ENCODE measurements at places on chromosomes 6 and 20. TPM values are rescaled to one million over a fixed set of nuclear protein-coding genes. Genes with fewer than 3 reads are reported as not detected.

DNA sequence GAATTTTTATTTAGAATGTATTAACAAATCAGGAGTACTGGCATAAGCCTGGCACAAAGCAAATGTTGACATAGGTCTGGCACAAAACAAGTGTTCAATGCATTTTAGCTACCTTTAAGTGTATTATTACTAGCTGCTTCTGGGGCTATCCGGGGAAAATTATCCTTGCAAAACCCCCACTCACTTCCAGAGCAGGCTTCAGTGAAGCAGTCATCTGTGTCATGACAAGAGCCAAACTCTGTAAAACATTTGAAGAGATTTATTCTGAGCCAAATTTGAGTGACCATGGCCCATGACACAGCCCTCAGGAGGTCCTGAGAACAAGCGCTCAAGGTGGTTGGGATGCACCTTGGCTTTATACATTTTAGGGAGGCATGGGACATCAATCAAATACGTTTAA, 6.4 kb upstream of the TRIM38 start:
- no peaks in the 10 kb centered on the region for H3K4me1 ChIP-seq
- no peaks in the 10 kb centered on the region for H3K36me3 ChIP-seq
- H3K4me3 ChIP-seq = no peak overlapping the region
- no peaks in the 10 kb centered on the region for H3K27me3 ChIP-seq
- H3K27ac ChIP-seq = no peak overlapping the region

DNA sequence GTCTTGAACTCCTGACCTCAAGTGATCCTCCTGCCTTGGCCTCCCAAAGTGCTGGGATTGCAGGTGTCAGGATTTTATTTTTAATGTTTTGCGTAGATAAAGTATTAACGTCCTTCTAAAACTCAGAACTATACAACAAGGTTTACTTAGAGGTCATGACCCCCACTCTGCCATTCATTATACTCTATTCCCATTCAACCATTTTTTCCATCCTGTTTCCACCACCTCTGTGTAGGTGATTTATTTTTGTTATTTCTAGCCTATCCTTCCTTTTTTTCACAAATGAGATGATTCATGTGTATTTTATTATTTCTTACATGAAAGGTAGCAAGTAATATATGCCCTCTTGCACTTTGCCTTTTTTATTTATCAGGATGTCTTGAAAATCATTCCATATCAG, 138.1 kb downstream of the FARS2 start:
- no peaks in the 10 kb centered on the region for H3K36me3 ChIP-seq
- no peak overlapping the region for H3K4me3 ChIP-seq
- no peaks in the 10 kb centered on the region for H3K27me3 ChIP-seq
- no peaks in the 10 kb centered on the region for H3K4me1 ChIP-seq

DNA sequence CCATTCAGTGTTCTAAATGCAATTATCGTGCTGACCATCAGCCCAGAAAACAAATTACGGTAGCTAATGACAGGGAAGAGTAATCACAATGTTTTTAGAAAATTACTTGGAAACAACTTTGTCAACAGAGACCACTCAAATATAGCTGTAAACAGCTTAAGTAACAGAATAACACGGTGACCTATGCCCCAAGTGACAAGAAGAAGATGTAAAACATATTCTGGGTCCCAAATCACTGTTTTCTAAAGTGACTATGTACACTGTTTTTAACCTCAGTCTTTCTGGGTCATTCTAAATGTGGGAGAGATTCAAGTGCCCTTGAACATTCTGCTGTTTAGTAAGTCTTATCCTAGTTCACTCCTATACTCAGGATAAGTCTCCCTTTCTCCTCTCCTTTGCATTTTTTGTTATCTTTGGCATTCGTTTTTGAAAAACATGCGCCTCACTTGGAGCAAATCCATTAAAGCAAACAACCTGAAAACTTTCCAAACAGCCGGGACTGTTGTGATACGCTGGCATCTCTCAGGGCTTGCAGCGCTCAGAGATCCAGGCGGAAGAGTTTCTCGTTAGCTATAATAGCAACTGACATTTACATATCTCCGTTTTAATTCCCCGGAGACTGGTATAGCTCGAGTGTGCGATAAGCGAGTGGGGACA, 114.5 kb upstream of the SOX4 start:
- peak overlapping the region; percentile 6 for H3K4me3 ChIP-seq
- H3K27ac ChIP-seq = no peak overlapping the region
- peaks cover 19% of the 10 kb centered on the region for H3K4me1 ChIP-seq
- DNase-seq = no peak
- H3K27me3 ChIP-seq = no peaks in the 10 kb centered on the region

The HSPA12B gene
- 0.10 TPM for total RNA-seq

The GJA10 gene
- not detected for total RNA-seq

DNA sequence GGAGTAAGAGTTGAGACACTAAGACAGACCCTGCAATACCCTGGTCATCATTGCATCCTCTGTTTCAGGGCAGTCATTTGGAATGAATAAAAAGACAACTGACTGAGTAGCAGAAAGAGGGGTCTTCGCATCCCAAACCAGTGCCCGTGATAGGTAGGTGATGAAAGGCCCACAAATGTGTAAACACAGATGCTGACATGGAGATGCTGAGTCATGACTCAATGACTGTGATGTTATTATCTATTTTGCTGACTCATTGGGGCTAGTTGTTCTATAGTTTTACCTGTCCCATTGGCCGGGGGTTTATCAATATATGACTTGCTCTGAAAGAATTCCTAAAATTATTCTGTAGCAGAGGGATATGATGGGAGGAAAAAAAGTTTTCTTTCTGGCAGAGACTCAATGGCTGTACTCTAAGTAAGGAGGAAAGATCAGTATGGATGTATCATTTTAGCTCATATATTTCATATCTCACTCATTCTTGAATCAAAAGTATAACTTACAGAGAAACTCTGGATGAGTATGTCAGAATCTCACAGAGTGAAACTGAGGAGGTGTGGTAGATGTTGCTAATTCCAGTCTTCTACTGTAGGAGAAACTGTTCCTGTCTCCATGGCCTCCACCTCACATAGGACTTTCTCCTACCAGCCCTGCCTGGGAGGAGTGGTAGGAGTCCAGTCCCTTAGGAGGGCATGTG, 119.9 kb upstream of the PREP start:
- DNase-seq = no peak
- H3K27ac ChIP-seq = no peak overlapping the region
- no peaks in the 10 kb centered on the region for H3K27me3 ChIP-seq
- H3K36me3 ChIP-seq = no peaks in the 10 kb centered on the region

The CFB gene
- total RNA-seq = 13.6 TPM

- DNase-seq = no peak
- no peaks in the 10 kb centered on the region for H3K27me3 ChIP-seq
- H3K36me3 ChIP-seq = no peaks in the 10 kb centered on the region
These were observed 46.8 kb downstream of the PYGB start for GRCh38 chr20:25294459-25295385.

The NKAIN4 gene
- 10.2 TPM for total RNA-seq

DNA sequence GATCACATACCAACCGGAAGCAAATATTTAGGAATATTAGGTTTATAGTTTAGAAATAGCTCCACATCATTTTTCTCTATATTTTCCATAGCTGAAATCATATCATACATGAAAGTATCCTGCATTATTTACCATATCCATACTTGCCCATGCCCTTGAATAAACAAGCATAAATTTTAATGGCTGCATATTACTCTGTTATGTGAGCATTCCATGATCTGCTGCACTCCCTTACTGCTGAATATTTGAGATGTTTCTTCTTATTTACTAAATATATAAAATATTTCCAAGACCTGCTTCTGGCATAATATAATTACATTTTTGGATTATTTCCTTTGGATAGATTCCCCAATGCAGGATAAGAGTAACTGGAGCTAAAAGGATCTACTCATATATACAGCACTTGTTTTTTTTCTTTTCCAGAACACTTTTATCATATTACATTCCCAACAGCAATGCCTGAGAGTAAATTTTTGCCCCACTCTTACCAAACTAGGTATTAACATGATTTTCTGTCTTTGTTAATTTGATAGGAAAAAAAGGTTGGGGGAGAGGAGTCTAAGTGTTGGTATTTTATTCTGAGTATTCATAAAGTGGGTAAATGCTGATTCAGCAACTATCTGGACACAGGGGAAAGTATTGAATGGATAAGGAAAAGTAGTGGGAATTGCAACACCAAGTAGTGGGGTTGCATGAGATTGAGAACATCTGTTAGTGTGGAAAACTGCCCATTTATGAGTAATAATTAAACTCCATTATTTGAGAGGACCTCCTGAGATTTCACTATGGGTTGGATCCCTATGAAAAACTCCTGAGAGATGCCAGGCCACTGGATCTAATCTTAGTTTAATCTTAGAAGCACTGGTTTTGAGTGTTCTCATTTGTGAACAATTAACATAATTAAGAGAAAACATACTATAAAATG, 76.0 kb downstream of the MAN1A1 start:
- H3K27ac ChIP-seq = no peak overlapping the region
- no peak for DNase-seq
- peaks cover 14% of the 10 kb centered on the region for H3K36me3 ChIP-seq
- no peaks in the 10 kb centered on the region for H3K27me3 ChIP-seq

DNA sequence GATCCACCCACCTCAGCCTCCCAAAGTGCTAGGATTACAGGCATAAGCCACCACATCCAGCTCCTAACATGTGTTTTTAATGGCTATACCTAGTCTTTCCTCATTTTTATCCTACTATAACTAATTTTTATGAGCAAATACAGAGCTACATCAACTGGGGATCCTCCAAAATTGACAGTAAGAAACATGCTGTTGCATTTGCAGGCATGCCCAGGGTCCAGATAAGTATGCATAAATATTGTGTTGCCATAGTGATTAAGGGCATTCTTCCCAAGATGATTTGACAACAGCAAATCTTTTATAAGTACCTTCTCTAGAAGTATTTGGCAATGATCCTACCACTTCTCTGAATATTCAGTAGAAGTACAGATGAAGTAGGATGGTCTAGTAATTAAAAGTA, 41.9 kb upstream of the MOXD1 start:
- no peak for DNase-seq
- no peaks in the 10 kb centered on the region for H3K27me3 ChIP-seq
- H3K4me1 ChIP-seq = peaks cover 4% of the 10 kb centered on the region
- H3K27ac ChIP-seq = no peak overlapping the region
- H3K36me3 ChIP-seq = peaks cover 3% of the 10 kb centered on the region
- H3K4me3 ChIP-seq = no peak overlapping the region

The HLA-DQA1 gene
- not detected for total RNA-seq

GRCh38 chr6:169252505-169253189, 999 bp downstream of the THBS2 start:
- H3K4me3 ChIP-seq = peak overlapping the region; percentile 84
- H3K27me3 ChIP-seq = peaks cover 82% of the 10 kb centered on the region
- H3K4me1 ChIP-seq = peaks cover 24% of the 10 kb centered on the region
- peaks cover 4% of the 10 kb centered on the region for H3K36me3 ChIP-seq
- H3K27ac ChIP-seq = no peak overlapping the region

DNA sequence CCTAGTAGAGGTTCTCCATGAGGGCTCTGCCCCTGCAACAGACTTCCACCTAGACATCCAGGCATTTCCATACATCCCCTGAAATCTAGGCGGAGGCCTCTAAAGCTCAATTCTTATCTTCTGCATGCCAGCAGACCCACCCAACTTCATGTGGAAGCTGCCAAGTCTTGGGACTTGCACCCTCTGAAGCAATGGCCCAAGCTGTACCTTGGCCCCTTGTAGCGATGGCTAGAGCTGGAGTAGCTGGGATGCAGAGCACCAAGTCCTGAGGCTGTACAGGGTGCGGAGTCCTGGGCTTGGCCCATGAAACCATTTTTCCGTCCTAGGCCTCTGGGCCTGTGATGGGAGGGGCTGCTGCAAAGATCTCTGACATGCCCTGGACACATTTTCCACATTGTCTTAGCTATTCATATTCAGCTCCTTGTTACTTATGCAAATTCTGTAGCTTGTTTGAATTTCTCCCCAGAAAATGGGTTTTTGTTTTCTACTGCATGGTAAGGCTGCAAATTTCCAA, 17.4 kb upstream of the ELOVL5 start:
- no peak for DNase-seq
- no peaks in the 10 kb centered on the region for H3K27me3 ChIP-seq
- H3K27ac ChIP-seq = no peak overlapping the region
- H3K36me3 ChIP-seq = peaks cover 2% of the 10 kb centered on the region

The LHFPL5 gene
- total RNA-seq = not detected

GRCh38 chr20:19858466-19859371, 100.7 kb downstream of the RIN2 start:
- no peak overlapping the region for H3K4me3 ChIP-seq
- no peaks in the 10 kb centered on the region for H3K27me3 ChIP-seq
- DNase-seq = no peak
- peaks cover 21% of the 10 kb centered on the region for H3K36me3 ChIP-seq
- H3K27ac ChIP-seq = no peak overlapping the region

DNA sequence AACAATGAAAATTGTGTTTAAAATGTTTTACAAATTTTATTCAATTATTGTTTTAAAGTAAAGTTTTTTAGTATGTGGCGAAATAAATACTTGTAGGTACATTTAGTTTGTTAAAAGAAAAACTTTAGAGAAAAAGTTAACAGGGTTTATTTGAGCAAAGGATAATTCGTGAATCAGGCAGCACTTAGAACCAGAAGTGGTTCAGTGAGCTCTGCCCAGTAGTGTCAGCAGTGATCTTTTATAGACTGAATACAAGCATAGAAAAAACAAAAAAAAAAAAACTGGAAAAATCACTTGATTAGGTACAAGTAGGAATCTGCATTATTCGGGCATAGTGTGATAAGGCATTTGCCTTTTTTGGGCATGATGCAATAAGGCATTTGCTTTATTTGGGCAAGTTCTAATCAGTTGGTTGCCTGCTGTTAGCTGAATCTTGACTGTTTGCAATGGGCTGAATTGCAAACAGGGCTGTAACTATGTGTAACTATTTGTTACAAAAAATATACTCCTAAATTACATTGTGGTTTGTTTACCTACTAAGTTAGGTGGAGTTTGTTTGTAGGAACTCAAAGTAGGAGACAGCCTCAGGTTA, 122.9 kb upstream of the MMS22L start:
- no peaks in the 10 kb centered on the region for H3K4me1 ChIP-seq
- no peak overlapping the region for H3K4me3 ChIP-seq
- no peak for DNase-seq
- H3K27ac ChIP-seq = no peak overlapping the region

DNA sequence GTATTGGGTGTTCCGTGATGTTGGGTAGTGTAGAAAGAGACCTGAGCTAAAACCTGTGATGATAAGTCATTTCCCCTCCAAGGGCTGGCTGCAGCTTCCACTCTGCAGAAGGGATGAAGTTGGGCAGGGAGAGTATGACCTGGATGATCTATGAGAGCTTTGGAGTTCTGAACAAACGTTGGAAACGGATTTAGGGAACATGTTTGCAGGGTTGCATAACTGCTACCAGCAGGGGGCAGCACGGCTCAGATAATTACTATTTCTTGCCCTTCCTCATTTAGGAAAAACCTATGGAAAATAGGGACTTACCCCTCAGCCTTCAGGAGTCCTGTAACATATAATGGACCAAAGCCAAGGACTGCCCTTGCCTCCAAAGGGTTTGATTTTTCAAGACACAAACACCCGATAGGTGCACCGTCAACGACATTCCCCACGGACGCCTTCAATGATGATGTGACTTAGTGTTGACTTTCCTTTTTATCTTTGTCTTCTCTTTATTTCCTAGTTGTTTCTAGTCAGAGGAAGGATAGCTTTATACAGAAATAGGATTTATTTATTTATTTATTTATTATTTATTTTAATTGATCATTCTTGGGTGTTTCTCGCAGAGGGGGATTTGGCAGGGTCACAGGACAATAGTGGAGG, 164.9 kb upstream of the SASH1 start:
- H3K4me1 ChIP-seq = peaks cover 5% of the 10 kb centered on the region
- H3K27ac ChIP-seq = no peak overlapping the region
- DNase-seq = no peak
- no peak overlapping the region for H3K4me3 ChIP-seq
- no peaks in the 10 kb centered on the region for H3K27me3 ChIP-seq

The SPDEF gene
- 1.6 TPM for total RNA-seq

GRCh38 chr6:163745536-163746400, 331.2 kb downstream of the QKI start:
- peaks cover 16% of the 10 kb centered on the region for H3K4me1 ChIP-seq
- no peak for DNase-seq

Data from type B pancreatic cell (in vitro differentiated cells).